ENCODE measurements at places on chromosomes 12 and 14. TPM values are rescaled to one million over a fixed set of nuclear protein-coding genes. Genes with fewer than 3 reads are reported as not detected.

The NID2 gene
- 23.0 TPM for total RNA-seq

The CCDC177 gene
- total RNA-seq = not detected

The MDGA2 gene
- not detected for total RNA-seq

DNA sequence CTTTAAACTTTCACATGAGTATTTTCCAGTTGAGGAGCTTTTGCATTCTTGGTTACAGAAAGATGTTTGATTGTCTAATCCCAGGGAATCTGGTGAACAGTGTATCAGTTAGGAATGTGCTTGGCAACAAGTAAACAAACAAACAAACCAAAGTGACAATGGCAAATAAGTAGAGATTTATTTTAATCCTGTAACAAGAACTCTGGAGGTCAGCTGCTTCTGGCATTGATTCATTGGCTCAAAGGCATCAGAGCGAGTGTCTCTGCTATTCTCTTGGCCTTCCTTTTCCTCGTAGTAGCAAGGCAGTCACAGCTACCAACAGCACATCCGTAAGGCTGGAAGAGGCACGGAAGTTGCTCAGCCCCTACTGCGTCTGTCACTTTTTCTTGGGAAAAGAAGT is 37.2 kb downstream of the CRADD start:
- H3K27me3 ChIP-seq = no peaks in the 10 kb centered on the region
- no peaks in the 10 kb centered on the region for H3K36me3 ChIP-seq
- no peaks in the 10 kb centered on the region for H3K4me1 ChIP-seq
- no peak for DNase-seq
- H3K27ac ChIP-seq = peak overlapping the region; percentile 77

The KRT79 gene
- not detected for total RNA-seq

Data from right atrium auricular region (tissue), 2 donors.